ENCODE measurements at places on chromosomes 11 and 22. TPM values are rescaled to one million over a fixed set of nuclear protein-coding genes. Genes with fewer than 3 reads are reported as not detected.

ZP1 gene
- total RNA-seq, result not detected

RFPL1 gene
- not detected for total RNA-seq

OR52A1 gene
- not detected for total RNA-seq

HOATZ gene
- not detected for total RNA-seq

NPAS4 gene
- total RNA-seq, result 0.19 TPM

OR8G1 gene
- total RNA-seq, result not detected

DNA sequence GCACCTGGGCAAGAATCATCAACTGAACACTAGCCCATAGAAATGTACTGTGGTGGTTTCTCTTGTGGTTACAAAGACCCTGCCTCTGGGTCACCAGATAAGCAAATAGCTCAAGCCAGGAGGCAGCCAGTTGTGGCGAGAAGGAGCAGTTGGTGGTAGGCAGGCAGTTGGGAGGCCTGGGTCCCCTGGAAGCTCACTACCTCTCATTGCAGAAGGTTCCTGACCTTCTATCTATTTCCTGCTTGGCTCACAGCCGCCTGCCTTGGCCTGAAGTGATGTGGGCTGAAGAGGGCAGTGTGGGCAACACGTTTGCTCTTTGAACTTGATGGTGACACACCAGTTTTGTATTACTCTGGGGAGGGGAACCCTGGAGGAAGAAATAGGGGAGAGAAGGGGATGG lies 34.7 kb downstream of the NECTIN1 start:
- H3K4me1 ChIP-seq, result no peaks in the 10 kb centered on the region
- H3K4me3 ChIP-seq, result no peak overlapping the region
- no peaks in the 10 kb centered on the region for H3K27me3 ChIP-seq

- DNase-seq, result no peak
- H3K27me3 ChIP-seq, result no peaks in the 10 kb centered on the region
- no peak overlapping the region for H3K4me3 ChIP-seq
Measured at GRCh38 chr11:46410021-46410420, 18.4 kb upstream of the CHRM4 start.

DNA sequence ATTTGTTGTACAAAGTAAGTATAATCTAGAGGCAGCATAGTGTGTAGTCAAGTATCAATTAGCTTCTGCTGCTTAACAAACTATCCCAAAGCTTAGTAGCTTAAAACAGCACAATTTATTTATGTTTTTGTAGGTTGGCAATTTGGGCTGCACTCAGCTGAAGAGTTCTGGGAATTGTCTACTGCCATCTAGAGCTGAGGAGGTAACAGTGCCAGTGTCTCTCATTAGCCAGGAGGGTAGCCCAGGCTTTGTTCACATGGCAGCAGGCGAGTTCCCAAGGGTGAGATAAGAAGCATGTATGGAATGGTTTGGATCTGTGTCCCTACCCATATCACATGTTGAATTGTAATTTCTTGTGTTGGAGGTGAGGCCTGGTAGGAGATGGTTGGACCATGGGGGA lies 45.8 kb upstream of the SLN start:
- no peaks in the 10 kb centered on the region for H3K27me3 ChIP-seq
- no peak overlapping the region for H3K4me3 ChIP-seq
- H3K4me1 ChIP-seq, result no peaks in the 10 kb centered on the region

DNA sequence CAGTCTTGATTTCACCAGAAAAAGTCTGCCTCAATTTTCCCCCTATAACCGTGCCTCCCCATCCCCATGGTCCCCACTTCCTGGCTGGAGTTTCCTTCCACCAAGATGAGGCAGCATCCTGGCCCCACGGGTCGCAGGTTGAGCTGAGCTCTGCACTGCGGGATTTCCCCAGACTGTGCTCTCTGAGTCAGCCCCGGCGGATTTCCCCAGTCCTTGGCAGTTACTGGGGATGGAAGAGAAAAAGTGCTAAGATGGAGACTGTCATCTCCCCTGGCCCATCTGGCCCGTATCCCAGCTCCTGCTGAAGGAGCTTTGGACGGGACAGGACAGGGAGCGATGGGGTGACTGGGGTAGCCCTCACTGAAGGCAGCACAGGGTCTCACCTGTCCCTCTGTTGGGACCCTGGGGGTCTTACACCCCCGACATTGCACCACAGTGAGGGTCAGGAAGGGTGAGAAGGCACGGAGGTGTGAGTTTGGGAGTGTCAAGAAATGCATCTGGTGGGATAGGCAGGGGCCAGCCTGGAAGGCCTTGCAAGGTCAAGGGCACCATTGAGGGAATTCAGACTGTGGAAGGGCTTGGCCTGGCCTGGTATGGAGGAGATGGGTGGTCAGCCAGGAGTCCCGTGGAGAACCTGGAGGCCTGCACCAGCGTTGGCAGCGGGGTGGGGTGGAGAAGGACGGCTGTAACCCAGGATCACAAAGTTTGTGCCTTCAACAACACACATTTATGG lies 36.5 kb downstream of the NADSYN1 start:
- no peak overlapping the region for H3K27ac ChIP-seq
- H3K27me3 ChIP-seq, result no peaks in the 10 kb centered on the region
- H3K4me3 ChIP-seq, result no peak overlapping the region
- H3K4me1 ChIP-seq, result no peaks in the 10 kb centered on the region
- peaks cover 6% of the 10 kb centered on the region for H3K36me3 ChIP-seq

DNA sequence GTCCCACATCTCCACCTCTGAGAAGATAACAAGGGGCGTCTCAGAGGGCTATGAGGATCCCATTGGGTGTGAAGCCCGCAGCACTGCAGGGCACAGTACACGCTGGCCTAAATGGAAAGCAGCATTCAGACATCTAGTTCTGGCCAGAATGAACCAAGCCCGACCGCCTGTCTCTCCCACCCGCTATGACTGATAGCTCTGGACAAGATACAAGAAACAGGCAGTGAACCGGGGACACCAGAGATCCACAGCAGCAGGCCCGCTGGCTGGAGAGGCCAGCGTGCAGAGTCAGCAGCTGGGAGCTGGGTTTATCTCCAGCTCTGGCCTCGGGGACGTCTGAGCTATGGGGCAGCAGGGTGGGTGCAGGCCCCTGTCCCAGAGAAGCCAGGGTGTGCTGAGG lies 9.6 kb downstream of the CERK start:
- H3K27ac ChIP-seq, result peak overlapping the region; percentile 9
- no peaks in the 10 kb centered on the region for H3K27me3 ChIP-seq
- H3K4me1 ChIP-seq, result peaks cover 43% of the 10 kb centered on the region
- H3K4me3 ChIP-seq, result no peak overlapping the region
- no peaks in the 10 kb centered on the region for H3K36me3 ChIP-seq

- no peak overlapping the region for H3K27ac ChIP-seq
- H3K36me3 ChIP-seq, result peaks cover 4% of the 10 kb centered on the region
- DNase-seq, result no peak
- H3K4me3 ChIP-seq, result no peak overlapping the region
- H3K27me3 ChIP-seq, result no peaks in the 10 kb centered on the region
- peaks cover 2% of the 10 kb centered on the region for H3K4me1 ChIP-seq
Measured at GRCh38 chr11:62892077-62892922, 11.6 kb downstream of the SLC3A2 start.

DNA sequence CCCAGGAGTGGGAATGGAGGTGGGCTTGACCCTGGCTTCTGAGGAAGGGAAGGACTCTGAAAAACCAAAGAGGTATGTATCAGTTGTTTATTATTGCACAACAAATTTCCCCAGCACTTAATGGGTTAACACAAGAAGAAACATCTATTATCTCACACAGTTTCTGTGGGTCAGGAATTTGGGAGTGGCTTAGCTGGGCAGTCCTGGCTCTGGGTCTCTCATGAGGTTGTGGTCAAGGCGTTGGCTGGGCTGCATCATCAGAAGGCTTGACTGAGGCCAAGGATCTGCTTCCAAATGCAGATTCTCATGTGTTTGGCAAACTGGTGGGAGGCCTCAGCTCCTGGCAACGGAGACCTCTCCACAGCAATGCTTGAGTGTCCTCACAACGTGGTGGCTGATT lies 17.5 kb upstream of the SMIM38 start:
- no peak overlapping the region for H3K27ac ChIP-seq
- H3K4me1 ChIP-seq, result no peaks in the 10 kb centered on the region
- no peaks in the 10 kb centered on the region for H3K27me3 ChIP-seq
- DNase-seq, result no peak

DNA sequence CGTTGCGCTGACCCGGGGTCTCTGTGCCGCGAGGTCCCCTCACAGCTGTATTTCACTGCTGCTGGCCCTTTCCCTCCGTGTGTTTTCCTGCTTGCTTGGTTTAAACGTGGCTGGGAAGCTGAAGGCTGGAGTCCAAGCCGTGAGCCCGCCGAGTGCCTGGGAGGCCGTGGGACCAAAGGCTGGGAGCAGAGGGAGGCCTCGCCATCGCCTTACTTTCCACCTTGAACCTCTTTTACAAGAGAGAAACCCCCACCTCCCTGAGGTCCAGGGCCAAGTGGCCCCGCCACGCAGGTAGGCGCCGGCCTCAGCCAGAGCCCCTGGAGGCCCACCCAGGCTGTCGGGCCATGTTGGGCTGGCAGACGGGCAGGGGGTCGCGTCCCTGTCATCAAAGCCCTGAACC lies 411.6 kb downstream of the TBC1D22A start:
- no peaks in the 10 kb centered on the region for H3K36me3 ChIP-seq
- H3K4me3 ChIP-seq, result no peak overlapping the region
- H3K4me1 ChIP-seq, result no peaks in the 10 kb centered on the region
- H3K27ac ChIP-seq, result no peak overlapping the region
- no peaks in the 10 kb centered on the region for H3K27me3 ChIP-seq

GRCh38 chr11:28679795-28680468 lies 571.7 kb downstream of the METTL15 start:
- H3K36me3 ChIP-seq, result no peaks in the 10 kb centered on the region
- H3K27me3 ChIP-seq, result no peaks in the 10 kb centered on the region

DNA sequence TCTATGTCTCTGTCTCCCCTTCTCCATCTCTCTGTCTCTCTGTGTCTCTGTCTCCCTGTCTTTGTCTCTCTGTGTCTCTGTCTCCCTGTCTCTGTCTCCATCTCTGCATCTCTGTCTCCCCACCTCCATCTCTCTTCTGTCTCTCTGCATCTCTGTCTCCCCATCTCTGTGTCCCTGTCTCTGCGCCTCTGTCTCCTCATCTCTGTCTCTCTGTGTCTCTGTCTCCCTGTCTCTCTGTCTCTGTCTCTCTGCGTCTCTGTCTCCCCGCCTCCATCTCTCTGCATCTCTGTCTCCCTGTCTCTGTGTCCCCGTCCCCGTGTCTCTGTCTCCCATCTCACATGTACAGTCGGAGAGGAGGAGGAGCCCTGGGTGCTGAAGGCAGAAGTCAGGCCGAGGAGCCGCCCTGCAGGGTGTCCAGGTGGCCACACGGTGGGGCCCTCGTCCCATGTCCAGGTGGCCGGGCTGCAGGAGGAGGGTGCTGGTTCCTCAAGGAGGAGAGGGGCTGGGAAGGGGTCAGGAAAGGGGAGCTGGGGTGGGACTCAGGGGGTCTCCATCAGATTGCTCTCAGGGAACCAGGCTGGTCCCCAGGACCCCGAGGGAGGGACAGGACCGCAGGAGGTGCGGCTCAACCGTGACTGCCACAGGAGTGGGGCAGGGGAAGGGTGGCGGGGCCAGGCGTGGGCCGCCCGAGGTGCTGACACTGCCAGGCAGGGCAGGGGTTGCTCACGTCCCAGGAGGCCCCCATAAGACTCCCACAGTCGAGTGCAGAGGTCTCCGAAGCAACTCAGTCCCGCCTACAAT lies 25.6 kb upstream of the TH start:
- H3K27ac ChIP-seq, result no peak overlapping the region
- no peak overlapping the region for H3K4me3 ChIP-seq
- no peaks in the 10 kb centered on the region for H3K36me3 ChIP-seq
- H3K4me1 ChIP-seq, result peaks cover 3% of the 10 kb centered on the region
- DNase-seq, result peak; percentile 92

GRCh38 chr11:128905345-128906184 lies 14.4 kb downstream of the KCNJ5 start:
- peak; percentile 86 for DNase-seq
- no peak overlapping the region for H3K27ac ChIP-seq
- no peaks in the 10 kb centered on the region for H3K36me3 ChIP-seq

GRCh38 chr11:126465573-126466188 lies 110.2 kb downstream of the ST3GAL4 start:
- H3K27me3 ChIP-seq, result no peaks in the 10 kb centered on the region
- no peak overlapping the region for H3K4me3 ChIP-seq
- DNase-seq, result no peak
- H3K4me1 ChIP-seq, result no peaks in the 10 kb centered on the region
- no peaks in the 10 kb centered on the region for H3K36me3 ChIP-seq

GRCh38 chr11:43699870-43700269 lies 19.3 kb downstream of the HSD17B12 start:
- H3K27ac ChIP-seq, result no peak overlapping the region
- no peaks in the 10 kb centered on the region for H3K27me3 ChIP-seq
- H3K4me1 ChIP-seq, result no peaks in the 10 kb centered on the region
- H3K36me3 ChIP-seq, result no peaks in the 10 kb centered on the region
- H3K4me3 ChIP-seq, result no peak overlapping the region

DNA sequence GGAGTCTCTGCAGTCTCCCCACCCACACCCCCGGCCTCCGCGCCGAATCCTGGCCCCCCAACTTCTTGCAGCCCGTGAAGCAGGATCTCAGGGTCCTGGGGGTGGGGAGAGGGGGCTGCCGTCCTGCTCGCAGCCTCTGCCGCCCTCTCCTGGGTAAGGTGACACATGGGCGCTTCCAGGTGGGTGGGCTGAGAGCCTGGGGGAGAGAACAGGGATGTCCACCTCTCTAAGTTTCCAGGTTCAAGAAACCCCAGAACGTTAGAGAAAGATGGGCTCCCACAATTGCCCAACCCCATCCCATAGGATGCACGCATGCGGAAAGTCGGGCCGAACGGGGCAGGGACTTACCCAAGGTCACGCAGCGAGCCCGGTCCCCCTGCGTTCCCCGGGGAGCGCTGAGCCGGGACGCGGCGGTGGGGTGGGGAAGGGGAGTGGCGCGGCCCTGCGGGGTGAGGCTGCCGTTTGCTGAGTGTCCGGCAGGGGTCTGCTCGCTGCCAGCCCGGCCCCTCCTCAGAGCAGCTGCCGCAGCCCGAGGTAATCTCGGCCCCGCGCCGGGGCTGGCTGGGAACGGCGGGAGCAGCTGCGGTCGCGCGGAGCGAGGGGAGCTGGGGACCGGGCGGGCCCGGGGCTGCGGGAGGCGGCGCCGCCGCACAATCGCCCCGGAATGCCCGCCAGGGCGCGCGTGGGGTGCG lies 705 bp upstream of the CAPN1 start:
- no peaks in the 10 kb centered on the region for H3K36me3 ChIP-seq
- no peaks in the 10 kb centered on the region for H3K4me1 ChIP-seq
- H3K27ac ChIP-seq, result peak overlapping the region; percentile 81
- DNase-seq, result peak; percentile 90
- no peaks in the 10 kb centered on the region for H3K27me3 ChIP-seq
- peak overlapping the region; percentile 77 for H3K4me3 ChIP-seq

DNA sequence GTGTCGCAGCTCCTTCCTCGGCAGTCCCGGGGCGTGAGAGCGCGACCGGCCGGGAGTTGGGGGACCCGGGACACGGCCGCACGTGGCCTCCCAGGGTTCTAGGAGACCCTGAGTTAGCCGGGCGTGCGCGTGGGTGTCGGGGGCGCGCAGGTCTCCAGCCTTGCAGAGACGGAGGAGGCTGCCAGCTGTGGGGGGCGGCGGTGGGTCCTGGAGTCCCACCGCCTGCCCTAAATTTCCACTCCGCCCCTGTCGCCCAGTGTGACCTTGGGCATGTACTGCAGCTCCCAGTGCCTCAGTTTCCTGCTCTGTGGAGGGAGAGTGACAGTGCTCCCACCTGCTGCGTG lies 18.8 kb downstream of the RRP7A start:
- peak overlapping the region; percentile 26 for H3K4me3 ChIP-seq
- H3K27me3 ChIP-seq, result no peaks in the 10 kb centered on the region
- no peaks in the 10 kb centered on the region for H3K36me3 ChIP-seq
- DNase-seq, result no peak
